ENCODE measurements at places on chromosomes 4 and X. TPM values are rescaled to one million over a fixed set of nuclear protein-coding genes. Genes with fewer than 3 reads are reported as not detected.

SASH3 gene
- 18.7 TPM for total RNA-seq

GRIA3 gene
- total RNA-seq, result 0.98 TPM

SLC9B1 gene
- 1.6 TPM for total RNA-seq

DNA sequence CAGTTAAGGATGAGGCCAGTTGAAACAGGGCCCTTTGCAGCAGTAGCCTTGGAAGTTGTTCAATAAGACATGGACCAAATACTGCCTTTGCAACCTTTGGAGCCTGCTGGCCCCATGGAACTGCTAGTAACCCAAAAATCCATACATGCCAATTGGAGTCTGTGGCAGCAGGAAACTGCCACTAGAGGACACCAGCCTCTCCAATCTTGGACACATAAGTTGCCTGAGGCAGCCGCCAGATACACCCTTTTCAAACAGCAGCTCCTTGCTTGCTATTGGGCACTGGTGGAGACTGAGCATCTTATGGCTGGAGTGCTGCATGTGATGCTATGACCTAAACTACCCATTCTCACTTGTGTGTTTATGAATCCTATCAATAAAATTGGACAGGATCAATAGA, 14.8 kb upstream of the LAP3 start:
- H3K4me1 ChIP-seq, result no peaks in the 10 kb centered on the region
- H3K4me3 ChIP-seq, result no peak overlapping the region
- no peak overlapping the region for H3K27ac ChIP-seq
- DNase-seq, result no peak
- no peaks in the 10 kb centered on the region for H3K27me3 ChIP-seq
- no peaks in the 10 kb centered on the region for H3K36me3 ChIP-seq

GRCh38 chr4:88630756-88631155, 38.5 kb downstream of the HERC3 start:
- DNase-seq, result no peak
- H3K36me3 ChIP-seq, result no peaks in the 10 kb centered on the region
- no peak overlapping the region for H3K4me3 ChIP-seq
- no peak overlapping the region for H3K27ac ChIP-seq
- no peaks in the 10 kb centered on the region for H3K4me1 ChIP-seq
